ENCODE measurements at places on chromosomes 1 and 21. TPM values are rescaled to one million over a fixed set of nuclear protein-coding genes. Genes with fewer than 3 reads are reported as not detected.

IFNLR1 gene
- total RNA-seq: 31.7 TPM

FNDC10 gene
- 2.7 TPM for total RNA-seq

ATP13A2 gene
- 28.8 TPM for total RNA-seq

GRCh38 chr21:30329203-30329875 is 8.2 kb downstream of the KRTAP27-1 start:
- DNase-seq: no peak

DNA sequence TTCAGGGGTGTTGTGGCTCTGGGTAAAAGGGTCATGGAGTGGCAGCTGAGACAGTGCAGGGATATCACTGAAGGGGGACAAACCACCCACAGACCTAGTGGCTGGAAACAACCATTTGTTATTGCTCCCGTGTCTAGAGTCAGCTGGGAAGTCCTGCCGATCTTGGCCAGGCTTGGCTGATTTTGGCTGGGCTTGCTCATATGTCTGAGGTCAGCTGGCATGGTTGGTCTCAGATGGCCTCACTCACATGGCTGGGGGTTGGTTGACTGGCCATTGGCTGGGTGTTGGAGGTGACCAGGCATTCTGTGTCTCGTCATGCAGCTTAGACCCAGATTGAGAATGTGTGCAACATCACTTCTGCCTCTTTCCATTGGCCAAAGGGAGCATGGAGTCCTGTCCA is 203.8 kb upstream of the POU3F1 start:
- DNase-seq: no peak

- DNase-seq: no peak
These were observed 2.1 kb downstream of the PLD5 start for GRCh38 chr1:242522304-242522945.
